ENCODE measurements at places on chromosomes 1 and 21.

DNA sequence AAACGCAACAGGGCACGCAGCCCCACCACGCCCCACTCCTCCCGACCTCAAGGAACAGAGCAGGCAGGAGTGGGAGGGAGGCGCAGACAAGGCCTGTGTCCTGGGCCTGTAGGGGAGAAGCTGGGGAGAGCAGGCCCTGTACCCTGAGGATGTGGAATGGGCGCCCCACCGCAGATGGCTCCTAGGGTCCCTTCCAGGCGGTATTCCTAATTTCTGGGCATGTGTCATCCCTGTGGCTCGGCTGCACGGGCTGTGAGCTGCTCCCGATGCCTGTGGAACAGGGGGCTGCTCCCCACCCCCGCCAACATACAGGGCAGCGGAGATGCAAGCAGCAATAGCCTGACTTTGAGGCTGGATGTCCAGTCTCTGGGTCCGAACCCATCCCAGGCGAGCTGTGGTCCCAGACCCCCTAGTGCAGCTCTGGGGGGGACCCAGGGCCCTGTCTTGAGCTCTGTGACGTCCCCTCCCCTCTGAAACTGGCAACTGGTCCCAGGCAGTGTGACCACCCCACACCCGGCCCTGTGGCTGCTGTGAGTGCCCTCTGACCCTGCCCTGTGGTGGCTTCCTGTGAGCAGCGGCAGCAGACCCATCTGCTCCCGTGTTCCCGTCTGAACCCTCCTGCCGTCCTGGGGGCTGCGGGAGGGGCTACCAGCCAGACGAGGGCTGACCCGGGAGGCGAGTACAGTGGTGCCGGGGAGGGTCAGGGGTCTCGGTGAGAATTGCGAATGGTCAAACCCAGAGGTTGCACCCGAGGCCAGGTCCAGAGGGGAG is 13.9 kb upstream of the COL6A2 start:
- DNase-seq = no peak

- DNase-seq = no peak
Measured at GRCh38 chr1:24567792-24568388, 12.0 kb downstream of the NCMAP start.

DNA sequence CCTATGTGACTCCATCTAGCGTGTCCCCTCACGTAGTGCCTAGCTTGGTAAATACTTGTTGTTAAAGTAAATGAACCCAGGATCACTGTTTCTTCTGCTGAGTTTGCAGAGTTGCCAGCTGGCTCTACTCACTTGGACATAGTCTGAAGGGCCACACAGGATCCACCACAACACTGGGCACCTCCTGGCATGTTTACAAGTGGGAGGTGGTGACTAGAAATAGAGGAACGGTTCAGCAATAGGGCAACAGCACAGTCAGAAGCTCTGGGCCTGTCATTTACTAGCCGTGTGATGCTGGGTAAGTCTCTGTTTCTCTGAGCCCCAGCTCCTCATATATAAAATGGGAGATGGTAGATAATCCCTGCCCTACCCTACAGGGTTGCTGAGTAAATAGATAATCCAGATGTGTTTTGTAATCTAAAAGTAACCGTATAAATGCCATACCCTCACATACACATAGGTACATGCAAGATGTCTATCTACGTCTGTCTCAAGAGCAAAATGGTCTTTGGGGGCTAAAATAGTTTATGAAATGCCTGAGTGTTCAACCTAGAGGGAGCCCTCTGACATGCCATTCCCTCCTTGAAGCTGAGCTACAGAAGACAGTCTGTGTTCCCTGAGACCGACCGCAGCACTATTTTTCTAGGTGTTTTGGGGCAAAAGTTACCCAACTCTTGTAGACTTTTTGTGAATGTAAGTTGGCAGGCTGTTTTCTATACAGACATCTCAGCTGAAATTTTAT is 20.5 kb downstream of the RNF220 start:
- DNase-seq = no peak

GRCh38 chr21:36255663-36256062 is 64.3 kb upstream of the MORC3 start:
- no peak for DNase-seq

DNA sequence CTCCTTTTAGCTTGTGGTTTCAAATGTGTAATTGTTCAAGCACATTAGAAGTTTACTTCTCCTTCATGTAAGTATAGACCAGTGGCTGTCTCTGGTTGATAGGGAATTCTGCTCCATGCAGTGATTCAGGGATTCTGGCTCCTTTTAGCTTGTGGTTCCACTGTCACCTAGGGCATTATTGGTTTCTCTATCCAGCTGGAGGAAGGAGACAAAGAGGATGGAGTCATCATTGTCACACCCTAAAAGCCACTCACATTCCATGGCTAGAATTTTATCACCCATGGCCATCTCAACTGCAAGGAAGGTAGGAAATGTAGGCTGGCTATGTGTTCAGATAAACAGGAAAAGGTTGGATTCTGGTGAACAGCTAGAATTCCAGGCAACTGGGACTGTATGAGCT is 131.2 kb downstream of the URB2 start:
- DNase-seq = no peak

DNA sequence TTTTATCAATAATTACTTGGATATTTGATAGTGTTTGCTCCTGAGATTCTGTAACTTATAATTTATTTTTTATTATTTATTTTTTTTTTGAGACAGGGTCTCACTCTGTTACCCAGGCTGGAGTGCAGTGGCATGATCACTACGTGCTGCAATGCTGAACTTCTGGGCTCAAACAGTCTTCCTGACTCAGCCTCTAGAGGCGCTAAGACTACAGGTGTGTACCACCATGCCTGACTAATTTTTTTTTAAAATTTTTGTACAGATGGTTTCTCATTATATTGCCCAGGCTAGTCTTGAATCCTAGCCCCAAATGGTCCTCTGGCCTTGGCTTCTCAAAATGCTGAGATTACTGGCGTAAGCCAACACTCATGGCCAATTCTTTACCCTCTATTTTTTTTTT is 845.5 kb upstream of the ADGRL4 start:
- no peak for DNase-seq

DNA sequence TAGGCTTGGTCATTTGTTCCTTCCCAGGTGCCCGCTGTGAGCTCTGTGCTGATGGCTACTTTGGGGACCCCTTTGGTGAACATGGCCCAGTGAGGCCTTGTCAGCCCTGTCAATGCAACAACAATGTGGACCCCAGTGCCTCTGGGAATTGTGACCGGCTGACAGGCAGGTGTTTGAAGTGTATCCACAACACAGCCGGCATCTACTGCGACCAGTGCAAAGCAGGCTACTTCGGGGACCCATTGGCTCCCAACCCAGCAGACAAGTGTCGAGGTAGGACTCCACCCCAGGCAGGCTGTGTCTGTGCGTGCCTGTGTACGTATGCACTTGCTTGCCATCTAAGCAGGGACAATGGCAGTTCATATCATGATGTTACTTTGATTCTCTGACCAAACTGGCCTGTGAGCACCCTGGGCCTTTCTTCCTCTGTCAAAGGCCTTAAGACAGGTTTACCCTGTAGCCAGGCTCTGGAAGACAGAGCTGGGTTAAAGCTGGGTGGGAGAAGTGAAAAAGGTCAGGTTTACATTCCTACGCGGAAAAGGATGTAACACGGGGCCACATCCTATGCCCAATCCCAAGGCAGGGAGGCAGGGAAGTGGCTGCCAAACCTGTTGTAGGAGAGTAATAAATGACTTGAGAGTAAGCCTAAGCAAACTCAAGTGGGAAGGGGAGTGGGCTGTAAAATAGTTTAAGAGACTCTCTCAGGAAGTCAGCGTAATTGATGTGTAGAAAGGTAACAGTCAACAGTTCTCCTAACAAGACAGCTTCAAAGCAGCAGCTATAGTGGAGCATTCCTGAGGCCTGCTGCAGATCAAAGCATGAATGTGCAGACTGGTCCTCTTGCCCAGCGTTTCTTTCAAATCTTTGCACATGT is 42.5 kb downstream of the LAMC2 start:
- DNase-seq = no peak

DNA sequence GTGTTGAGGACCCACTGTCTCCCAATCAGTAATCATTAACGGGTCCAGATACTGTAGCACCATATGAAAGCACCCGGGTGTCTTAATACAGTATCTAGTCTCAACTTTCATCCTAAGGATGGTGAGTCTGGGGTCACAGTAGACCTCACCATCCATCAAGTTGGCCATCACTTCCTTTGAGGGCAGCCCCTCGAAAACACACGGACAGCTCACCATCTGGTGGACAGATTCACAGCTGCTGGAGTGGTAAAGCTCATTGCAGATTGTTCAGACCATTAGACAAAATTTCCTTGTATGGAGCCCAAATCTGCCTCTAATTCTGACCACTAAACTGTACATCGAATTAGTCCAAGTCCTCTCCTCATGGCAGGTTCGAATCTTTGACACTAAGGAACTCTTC is 123.1 kb downstream of the PGBD5 start:
- DNase-seq = no peak

- DNase-seq = no peak
Measured at GRCh38 chr1:177181631-177182291, 11.0 kb downstream of the BRINP2 start.

GRCh38 chr1:64480999-64481772 is 11.3 kb downstream of the CACHD1 start:
- no peak for DNase-seq

- DNase-seq = no peak
Measured at GRCh38 chr1:110610084-110610483, 3.9 kb upstream of the KCNA2 start.

GRCh38 chr21:16186742-16187141 is 457.0 kb downstream of the USP25 start:
- DNase-seq = no peak

DNA sequence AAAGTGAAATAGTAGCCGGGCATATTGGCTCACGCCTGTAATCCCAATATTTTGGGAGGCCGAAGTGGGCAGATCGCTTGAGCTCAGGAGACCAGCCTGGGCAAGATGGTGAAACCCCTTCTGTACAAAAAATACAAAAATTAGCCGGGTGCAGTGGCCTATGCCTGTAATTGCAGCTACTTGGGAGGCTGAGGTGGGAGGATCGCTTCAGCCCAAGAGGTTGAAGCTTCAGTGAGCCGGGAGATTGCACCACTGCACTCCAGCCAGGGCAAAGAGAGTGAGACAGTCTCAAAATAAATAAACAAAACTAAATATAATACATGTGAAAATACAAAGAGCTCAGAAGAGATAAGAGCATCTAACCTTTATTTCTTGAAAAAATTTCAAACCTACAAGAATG is 2.3 kb upstream of the MSTO1 start:
- no peak for DNase-seq

DNA sequence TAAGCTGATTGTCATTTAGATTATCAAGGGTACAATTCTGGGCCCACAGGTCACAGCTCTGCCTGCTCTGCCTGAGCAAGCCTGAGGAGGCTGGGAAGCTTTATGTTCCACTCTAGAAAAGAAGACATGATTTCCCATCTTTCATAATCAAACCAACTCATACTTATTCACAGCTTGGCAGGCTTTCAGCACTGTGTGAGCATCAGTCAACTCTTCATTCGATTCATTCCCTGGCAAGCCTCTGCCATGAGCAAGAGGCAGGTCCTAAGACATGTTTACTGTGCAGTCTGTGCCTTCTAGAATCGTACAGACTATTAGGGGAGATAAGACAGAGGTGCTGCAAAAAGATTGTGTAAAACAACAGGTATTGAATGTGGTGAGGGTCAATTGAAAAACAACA is 24.5 kb upstream of the KIRREL1 start:
- no peak for DNase-seq

GRCh38 chr1:36142121-36142520 is 7.2 kb downstream of the TRAPPC3 start:
- DNase-seq = no peak

DNA sequence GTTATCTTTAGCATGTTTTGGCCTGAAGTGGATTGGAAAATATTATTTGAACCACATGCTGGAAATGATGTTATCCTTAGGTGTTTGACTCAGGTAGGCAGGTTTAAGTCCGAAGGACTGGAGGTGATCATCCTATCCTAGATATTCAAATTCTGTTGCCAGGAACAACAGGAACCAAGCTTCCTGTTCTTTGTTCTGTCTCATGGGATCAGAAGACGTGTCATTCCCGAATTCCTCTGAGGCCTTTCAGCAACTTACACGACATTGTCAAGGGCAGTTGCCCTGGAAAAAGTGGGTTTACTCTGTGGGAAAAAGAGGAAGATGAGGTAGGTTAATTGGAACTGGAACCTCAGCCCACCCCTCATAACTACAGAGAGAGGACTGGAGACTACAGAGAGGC is 36.6 kb downstream of the SLAMF6 start:
- no peak for DNase-seq

DNA sequence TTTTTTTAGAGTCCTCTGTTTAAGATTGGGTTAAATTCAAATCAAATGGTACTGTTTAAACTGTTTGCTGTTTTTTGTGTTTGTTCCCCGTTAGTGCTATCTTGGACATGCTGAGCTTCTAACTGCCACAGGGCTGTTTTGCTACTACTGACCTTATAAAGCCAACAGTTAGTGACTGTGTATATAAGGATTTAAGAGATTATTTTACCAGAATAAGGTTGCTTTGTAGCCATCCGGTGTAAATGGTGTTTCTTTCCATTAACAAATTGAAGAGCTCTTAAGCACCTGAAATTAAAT is 37.0 kb downstream of the ZNF281 start:
- DNase-seq = no peak

- DNase-seq = no peak
Measured at GRCh38 chr21:44337941-44338895, 972 bp downstream of the CFAP410 start.

- no peak for DNase-seq
Measured at GRCh38 chr1:201764166-201764565, 64.8 kb upstream of the IPO9 start.

DNA sequence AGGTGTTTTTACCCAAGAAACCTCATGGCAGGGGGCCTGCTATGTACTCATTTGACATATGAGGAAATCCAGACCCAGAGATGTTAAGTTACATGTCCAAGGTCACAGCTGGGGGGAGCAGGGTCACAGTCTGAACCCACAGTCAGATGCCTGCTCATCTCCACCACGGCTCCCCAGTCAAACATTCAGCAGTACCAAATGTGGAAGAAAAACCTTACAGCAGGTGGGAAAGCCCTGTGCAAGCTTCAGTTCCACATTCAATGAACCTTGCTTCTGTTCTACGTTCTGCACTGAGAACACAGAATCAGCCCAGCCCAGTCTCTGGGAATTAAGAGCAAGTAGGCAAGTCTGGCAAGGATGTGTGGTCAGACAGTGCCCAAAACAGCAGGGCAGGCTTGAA is 35.2 kb downstream of the LRP8 start:
- DNase-seq = no peak

GRCh38 chr1:202688401-202688800 is 21.9 kb downstream of the SYT2 start:
- no peak for DNase-seq

- no peak for DNase-seq
Measured at GRCh38 chr1:19725606-19726005, 60.9 kb downstream of the HTR6 start.

- no peak for DNase-seq
Measured at GRCh38 chr1:106700211-106700610, 356.3 kb upstream of the PRMT6 start.

- no peak for DNase-seq
Measured at GRCh38 chr1:217462159-217462558, 168.7 kb downstream of the GPATCH2 start.

GRCh38 chr1:65174585-65174984 is 26.6 kb downstream of the AK4 start:
- no peak for DNase-seq

All from activated CD4-positive, alpha-beta T cell treated with anti-CD3 and anti-CD28 coated beads for 1 hour (primary cell).